NCI-H1930 (cell line): ENCODE measurements at places on chromosomes 6 and 20.

GRCh38 chr6:159444056-159444760, 248.8 kb downstream of the SOD2 start:
- no peak for DNase-seq

GRCh38 chr6:112929641-112930040, 582.5 kb downstream of the RFPL4B start:
- no peak for DNase-seq

- DNase-seq: no peak
Measured at GRCh38 chr6:111920578-111920977, 47.3 kb upstream of the FYN start.

- no peak for DNase-seq
Measured at GRCh38 chr20:37285664-37286374, 3.6 kb upstream of the MANBAL start.

- DNase-seq: no peak
Measured at GRCh38 chr6:12291839-12292604, 1.9 kb downstream of the EDN1 start.

GRCh38 chr6:540490-540889, 116.4 kb downstream of the HUS1B start:
- DNase-seq: no peak

DNA sequence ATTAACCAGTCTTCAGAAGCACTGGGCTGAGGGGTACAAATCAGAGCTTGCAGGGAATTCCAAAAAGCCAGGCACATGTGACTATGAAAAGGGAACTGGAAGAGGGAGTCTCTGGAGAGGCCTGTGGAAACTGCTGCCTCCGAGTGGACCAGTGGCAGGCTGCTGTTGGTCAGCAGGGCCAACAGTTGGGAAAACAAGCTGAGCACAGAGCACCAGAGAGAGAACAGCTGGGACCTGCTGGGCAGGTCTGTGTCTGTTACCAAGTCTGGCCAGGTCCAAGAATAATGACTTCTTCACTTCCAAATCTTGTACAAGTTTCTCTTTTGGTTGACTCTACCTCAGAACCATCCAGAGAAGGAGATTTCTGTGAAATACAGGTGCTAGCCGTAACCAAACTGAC, 81.4 kb downstream of the LIN28B start:
- no peak for DNase-seq

DNA sequence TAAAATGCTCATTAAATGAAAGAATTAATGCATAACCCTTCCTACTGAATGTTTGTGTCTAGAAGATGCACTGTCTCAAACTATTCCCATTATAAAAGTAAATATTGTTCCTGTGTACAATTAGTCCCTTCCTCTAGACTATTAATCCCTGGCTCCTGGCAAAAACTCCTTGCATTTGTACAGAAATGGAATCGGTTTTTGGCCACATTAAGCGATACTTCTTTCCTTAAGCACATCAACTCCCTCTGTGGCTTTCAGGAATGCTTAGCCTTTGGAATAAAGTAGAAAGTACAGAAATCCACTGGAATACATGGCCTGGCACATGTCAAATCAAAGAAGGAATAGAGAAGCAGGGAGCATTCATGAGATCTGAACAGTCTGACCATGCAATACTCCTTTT, 179.8 kb downstream of the GMPR start:
- DNase-seq: no peak

- DNase-seq: no peak
Measured at GRCh38 chr20:1722513-1723050, 65.0 kb upstream of the SIRPG start.
